Type B pancreatic cell (in vitro differentiated cells): ENCODE measurements at places on chromosomes 11 and 22. TPM values are rescaled to one million over a fixed set of nuclear protein-coding genes. Genes with fewer than 3 reads are reported as not detected.

DNA sequence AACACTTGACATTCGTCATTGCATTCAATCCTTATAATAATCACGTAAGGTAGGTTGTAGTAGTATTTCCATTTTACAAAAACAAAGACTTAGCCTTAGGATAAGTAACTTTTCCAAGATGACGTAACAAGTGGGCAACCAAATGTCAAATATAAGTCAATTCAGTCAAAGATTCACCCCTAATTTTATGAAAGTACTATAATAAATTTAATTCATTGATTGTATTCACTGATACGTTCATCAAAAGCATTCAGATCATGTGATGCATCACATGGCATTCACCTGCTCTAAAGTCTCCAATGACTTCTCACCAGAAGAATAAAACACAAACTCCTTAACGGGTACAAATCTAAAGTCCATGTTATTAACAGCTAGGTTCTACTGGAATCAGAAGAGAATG, 2.1 kb downstream of the KIF18A start:
- DNase-seq = no peak

GRCh38 chr22:42622061-42622710, 7.5 kb upstream of the POLDIP3 start:
- DNase-seq = no peak

GRCh38 chr11:17145972-17146371, 61.8 kb downstream of the PIK3C2A start:
- DNase-seq = no peak

- no peak for DNase-seq
Observed at GRCh38 chr22:46793497-46793896, 31.0 kb downstream of the TBC1D22A start.

DNA sequence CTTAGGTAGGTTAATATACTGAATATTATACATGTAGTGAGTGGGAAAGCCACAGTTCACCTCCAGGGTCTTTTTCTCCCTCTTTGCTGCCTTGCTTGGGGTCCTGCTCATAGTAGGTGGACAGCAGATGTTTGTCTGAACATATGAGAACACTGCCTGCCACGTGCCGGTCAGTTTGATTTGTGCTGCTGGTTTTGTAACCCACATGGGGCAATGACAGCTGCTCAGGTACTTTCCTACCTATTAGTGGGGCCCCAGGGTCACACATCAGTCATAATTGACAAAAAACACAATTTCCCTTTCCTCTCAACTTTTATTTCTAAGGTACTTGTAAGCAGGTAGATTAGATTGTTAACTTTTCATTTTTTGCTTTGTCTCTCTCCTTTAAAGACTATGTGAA, 43.8 kb downstream of the BMAL1 start:
- DNase-seq = no peak

- no peak for DNase-seq
Observed at GRCh38 chr11:10381736-10382135, 73.3 kb upstream of the AMPD3 start.

- DNase-seq = no peak
Observed at GRCh38 chr11:19817265-19817851, 104.7 kb downstream of the NAV2 start.

- DNase-seq = no peak
Observed at GRCh38 chr11:70155386-70155785, 47.7 kb upstream of the FADD start.

- DNase-seq = no peak
Observed at GRCh38 chr11:61267437-61267841, 26.5 kb downstream of the PGA5 start.

- DNase-seq = no peak
Observed at GRCh38 chr11:65653229-65654225, 9.2 kb downstream of the RELA start.

- DNase-seq = no peak
Observed at GRCh38 chr11:125935056-125935455, 10.8 kb upstream of the VSIG10L2 start.

- DNase-seq = no peak
Observed at GRCh38 chr11:78612721-78613377, 38.2 kb upstream of the NARS2 start.

GRCh38 chr11:3197878-3198528, 20.6 kb downstream of the MRGPRG start:
- no peak for DNase-seq

GRCh38 chr22:35380013-35380412, 883 bp upstream of the HMOX1 start:
- no peak for DNase-seq

DNA sequence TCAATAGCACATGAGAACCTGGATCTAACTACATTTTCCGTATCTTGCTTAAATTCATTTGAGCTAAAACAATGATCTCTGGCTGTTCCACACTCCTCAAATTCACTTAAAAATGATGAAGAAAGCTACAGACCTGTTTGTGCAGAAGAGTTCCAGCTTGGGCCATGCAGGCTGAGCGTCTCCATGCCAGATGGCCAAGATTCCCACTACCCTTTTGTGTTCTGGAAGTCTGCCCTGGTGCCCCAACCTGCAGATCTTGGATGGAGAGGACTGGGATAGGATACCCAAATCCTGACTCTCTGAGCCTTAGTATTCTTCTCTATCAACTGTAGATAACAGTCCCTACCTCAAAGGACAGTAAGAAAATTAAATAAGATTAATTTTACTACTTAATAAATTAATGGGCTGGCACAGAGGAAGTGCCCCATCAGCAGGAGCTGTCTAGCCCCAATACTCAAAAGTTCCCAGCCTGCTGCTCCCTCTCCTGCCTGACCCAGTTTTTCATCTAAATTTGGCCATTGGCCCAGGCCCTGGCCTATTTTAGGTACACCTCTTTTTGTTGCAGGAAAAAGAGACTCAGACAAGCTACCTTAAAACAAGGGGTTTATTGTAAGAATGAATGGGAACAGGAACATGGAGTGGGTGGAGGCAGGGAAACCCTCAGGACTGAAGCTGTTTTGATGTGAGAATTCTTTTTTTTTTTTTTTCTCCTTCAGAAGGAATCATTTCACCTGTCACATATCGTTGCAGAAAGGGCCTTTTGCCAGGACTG, 81.4 kb upstream of the GRK3 start:
- DNase-seq = no peak

GRCh38 chr11:46006418-46007070, 84.1 kb downstream of the LARGE2 start:
- DNase-seq = no peak

- DNase-seq = no peak
Observed at GRCh38 chr22:30992565-30992964, 23.5 kb downstream of the TUG1 start.

- no peak for DNase-seq
Observed at GRCh38 chr22:31995046-31995445, 48.0 kb upstream of the SLC5A1 start.

DNA sequence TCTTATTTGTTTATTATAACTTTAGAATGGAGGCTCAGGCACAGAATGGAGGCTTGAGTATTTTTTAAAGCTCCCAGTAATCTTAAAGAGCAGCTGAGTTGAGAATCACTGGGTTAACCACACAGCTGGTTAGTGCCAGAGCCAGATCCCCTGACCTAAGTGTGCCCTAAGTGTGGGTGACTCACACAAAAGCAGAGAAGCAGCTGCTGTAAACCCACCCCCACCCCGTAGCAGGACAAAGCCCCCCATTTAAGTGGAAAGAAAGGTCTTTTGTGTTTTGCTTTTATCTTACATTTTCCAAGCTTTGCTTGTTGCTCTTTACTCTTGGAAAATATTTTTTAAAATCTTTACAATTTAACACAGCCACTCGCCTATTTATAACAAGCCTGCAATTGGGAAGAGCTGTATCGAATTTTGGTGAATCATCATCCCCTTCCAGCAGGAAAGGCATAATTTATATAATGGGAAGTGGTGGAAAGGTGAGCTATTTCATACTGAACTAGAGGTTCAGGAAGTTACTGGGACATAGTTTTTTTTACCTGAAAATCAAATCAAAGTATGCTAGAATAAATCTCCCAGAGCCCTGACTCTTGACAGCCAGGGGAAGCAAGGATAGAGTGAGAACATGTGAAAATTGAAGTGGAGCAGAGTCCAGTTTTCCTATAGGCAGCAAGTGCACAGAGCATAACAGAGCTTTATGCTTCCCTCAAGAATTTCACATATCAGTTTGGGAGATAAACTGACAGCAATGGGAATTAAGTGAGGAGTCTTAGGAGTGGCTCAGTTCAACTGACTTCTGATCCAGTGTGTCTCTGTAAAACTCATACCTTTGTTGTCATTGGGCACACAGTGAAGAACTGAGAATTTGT, 405.7 kb downstream of the AASDHPPT start:
- DNase-seq = no peak

DNA sequence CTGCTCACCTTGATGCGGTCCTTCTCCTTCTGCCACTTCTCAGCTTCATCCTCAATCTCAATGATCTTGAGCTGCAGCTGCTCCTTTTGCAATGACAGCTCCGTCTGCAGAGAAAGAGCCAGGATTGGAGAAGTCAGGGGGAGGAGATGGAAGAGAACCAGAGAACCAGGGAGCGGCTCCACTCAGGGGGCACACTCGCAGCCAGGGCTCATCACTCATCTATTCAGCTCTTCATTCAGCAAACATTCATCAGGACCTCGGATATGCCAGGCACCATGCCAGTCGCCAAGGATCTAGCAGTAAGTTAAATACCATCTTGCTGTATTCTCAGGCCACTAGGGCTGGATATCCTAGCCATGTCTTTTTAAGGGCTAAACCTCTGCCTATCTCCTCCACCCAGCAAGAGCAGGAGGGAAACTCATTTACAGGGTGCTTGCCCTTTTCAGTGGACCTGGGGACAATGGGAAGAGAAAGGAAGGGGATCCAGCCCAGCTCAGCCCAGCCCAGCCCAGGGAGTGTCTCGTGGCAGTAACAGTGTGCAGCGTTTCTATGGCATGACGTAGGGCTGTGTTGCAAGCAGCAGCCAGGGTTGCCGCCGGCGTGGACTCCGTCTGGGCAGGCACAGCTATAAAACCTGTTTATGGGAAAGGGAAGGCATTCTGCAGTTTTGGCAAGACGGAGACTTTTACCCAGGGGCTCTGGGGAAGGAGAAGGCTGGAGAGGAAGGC, 9.4 kb downstream of the TRIM29 start:
- no peak for DNase-seq

GRCh38 chr11:40162901-40163883, 1296.3 kb downstream of the LRRC4C start:
- DNase-seq = no peak

DNA sequence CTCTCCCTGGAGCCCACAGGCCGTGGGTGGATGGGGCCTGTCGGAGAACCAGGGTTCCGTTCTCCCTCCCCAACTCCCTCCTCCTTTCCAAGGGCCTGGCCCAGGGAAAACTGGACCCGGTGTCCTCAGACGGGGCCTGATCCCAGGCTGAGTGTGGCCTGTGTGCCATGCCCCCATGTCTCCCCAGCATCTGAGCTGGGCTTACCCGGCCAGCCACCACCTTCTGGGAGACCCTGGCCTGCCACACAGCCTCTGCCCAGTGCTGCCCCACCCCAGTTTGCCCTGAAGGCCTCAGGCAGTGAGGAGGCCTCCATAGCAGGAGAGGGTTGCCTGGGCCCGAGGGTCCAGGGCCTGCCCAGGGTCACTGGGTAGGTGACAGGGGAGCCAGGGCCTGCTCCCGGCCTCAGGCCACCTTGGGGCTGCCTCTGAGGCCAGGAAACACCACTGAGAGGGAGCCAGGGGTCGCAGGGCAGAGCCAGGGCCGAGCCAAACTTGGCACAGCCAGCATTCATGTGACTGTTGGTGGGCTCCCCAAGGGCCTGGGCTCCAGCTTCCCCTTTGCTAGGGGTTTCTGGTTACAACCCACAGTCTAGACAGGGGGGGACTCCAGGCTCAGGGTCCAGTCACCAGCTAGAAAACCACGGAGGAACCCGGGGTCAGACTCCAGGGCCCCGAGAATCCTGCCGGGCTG, 590 bp upstream of the IFITM10 start:
- no peak for DNase-seq

- no peak for DNase-seq
Observed at GRCh38 chr11:82929121-82929520, 27.6 kb downstream of the DDIAS start.

DNA sequence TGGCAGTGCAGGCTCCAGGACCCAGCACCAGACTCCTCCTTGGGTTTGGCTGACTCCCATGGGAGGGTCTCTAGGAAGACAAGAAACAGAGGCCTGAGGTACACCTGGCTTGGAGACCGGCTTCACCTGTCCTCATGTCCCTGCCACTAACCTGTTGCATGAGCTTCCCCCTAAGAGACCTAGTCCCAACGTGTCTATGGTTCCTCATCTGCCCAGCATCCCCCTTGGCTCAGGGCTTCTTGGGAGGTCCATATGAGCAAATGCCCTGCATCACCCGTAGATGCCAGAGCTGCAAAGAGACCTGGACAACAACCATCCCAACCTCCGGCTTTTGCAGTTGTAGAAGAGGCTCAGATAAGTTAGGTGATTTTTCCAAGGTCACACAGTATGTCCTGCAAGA, 123.5 kb downstream of the BUD13 start:
- DNase-seq = no peak

GRCh38 chr11:47241841-47242301, 6.7 kb downstream of the ACP2 start:
- DNase-seq = no peak

DNA sequence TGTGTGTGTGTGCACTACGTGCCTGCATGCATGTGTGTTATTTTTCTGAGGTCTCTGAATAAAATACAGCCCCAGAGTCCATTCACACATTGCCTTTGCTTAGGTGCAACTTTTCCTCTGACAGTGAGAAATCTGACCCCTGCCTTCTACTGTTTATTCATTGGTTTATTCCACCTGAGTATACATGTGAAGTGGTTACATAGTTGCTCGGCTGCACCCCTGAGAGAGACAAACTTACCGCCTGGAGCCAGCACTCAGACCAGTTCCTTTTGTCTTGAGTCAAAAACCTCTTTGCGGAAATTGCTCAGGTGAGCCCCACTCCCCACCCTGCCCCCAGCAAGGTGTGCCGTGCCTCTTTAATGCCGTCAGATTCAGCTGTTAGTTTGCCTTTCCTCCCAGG, 363.6 kb downstream of the BRD1 start:
- no peak for DNase-seq

GRCh38 chr11:13908535-13908934, 54.0 kb upstream of the SPON1 start:
- DNase-seq = no peak

GRCh38 chr11:78605296-78605695, 30.6 kb upstream of the NARS2 start:
- DNase-seq = no peak

MUC2 gene
- total RNA-seq = 1.5 and 2.7 TPM in 2 replicates

KIF18A gene
- 8.1 and 21.8 TPM in 2 replicates for total RNA-seq

PDGFD gene
- total RNA-seq = 17.8 and 27.9 TPM in 2 replicates

CABP4 gene
- total RNA-seq = not detected in 2 replicates

MS4A3 gene
- not detected in 2 replicates for total RNA-seq

CALCA gene
- total RNA-seq = 0.86 and 1.2 TPM in 2 replicates

BACE1 gene
- 26.2 and 37.4 TPM in 2 replicates for total RNA-seq

CTTN gene
- total RNA-seq = 211 and 264 TPM in 2 replicates

MOGAT2 gene
- 1.2 and 2.2 TPM in 2 replicates for total RNA-seq

YPEL1 gene
- total RNA-seq = 7.8 and 19.3 TPM in 2 replicates

POTEH gene
- not detected in 2 replicates for total RNA-seq

PHLDA2 gene
- total RNA-seq = 3.7 and 14.2 TPM in 2 replicates
